ENCODE measurements at places on chromosomes 1 and 21.

DNA sequence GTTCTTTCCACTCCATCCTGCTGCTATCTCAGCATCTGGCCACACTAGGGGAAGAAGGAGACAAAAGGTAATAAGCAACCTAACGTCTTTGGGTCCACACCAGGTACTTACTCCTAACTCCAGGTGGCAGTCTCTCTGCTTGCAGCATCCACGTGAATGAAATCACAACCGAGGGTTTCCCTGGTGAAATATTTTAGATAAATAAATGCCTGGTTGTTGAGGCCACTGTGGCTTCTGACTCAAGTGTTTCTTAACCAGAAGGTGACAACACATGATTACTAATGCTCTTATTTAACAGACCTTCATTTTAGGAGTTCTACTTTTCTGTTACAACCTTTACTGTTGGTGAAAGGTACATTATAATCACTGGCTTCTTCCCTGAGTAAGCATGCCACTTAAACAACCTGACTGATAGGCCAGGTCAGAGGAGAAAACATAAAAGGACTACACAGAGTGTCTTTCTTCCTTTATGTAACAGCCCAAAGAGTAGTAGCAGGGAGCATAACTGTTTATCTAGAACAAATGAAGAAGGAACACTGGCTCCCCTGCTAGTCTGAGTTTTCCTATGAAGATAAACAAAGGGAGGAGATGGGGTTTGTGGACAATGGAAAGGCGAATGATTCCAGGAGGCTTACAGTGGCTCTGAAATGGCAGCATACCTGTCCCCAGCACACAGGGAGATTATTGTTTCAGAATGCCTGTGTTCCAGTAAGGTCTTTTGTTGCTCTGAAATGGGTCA lies 59.9 kb downstream of the SYT6 start:
- DNase-seq: no peak

DNA sequence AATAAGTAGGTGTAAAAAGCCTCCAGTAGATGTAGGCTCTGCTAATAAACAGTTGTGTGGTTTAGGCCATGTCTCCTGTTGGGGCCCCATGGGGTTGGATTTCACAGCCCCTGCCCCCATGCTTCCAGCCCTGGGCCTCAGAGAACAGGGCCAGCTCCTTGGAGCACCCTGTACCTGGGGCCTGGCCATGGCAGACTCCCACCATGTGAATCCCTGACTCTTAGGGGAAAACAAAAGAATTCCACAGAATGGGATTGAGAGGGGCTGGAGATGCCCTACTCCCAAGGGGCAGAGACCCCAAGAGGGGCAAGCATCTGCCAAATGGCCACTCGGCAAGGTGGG lies 11.5 kb downstream of the LRP8 start:
- no peak for DNase-seq

DNA sequence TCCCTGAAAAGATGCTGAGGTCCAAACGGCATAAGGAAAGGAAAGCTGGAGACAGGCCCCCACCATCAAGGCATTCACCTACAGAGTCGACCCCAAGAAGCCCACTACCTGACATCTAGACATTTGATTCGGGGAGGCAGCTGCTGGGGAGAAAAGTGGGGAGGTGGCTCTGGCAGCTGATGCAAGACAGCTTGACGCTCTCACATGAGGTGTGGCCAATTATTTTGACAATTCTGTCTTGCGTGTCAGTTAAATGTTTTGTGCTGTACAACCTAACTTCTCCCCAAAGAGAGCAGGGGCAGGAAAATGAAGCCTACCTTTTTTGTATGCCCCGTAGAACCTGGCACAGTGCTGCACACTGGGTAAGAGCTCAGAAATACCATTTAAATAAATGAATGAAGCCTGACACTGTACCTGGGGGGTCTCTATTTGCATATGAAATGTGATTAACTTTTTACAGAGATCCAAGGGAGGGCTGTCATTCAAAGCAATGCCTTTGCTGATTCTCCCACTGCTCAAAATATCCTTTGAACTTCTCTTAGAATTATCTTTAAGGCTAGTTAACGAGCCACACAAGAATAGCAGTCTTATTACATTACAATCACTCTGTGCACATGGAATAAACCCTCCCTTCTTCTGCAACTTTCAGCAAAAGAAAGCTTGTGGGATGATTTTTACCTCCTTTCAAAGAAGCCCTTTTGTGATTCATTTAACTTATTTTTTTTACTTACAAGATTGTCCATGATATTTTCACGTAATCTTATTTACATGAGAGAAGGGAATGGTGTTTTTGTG lies 163.2 kb downstream of the TNR start:
- DNase-seq: no peak

- no peak for DNase-seq
Observed at GRCh38 chr21:44647222-44647552, 973 bp downstream of the KRTAP10-11 start.

DNA sequence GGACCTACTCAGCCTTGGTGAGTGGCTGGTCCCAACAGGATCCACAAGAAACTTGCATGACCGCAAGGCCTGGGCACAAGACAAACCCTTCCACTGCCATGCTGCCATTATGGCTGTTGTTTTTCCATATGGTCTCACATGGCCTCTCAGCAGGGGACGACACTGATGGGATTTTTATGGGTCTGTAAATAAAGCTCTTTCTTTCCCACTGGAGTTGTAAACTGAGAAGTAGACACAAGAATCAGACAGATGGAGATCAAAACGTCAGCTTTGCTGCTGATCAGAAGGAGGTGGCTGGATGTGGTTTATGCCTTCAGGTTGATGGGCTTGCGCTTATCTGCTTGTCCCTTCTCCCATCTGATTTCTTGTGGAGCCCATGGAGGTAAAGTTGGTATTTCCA lies 138.1 kb upstream of the KCNJ6 start:
- no peak for DNase-seq

DNA sequence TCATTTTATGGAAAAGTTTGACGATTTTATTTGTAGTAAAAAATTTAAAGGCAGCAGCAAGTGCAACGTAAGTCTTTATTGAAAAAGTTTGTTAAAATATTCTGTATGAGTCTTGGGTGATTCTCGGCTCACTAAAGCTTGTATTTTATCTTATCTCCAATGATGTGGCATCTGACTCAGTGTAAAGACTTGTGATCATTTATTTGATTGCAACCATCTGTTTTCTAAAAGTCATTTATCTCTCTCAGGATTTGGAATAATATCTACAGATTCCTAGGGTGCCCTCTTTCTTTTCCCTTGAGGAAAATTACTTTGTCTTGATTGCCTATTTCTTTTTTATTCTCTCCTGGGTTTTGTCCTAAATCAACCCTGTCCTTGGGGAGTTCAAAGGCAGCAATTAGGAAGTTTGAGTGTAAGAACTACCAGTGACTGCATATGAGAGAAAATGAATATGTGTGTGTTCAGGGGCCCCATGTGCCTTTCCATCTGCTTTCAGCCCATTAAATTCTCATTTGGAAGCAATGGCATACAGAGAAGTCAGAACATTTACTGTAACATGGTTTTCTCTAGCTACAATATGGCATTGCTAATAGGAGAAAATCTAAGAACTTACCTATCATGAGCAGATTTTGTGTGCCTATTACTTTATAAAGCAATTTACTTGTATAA lies 575.0 kb upstream of the CHRM3 start:
- no peak for DNase-seq

Data from stimulated activated CD8-positive, alpha-beta memory T cell treated with anti-CD3 and anti-CD28 coated beads, Interleukin-2, amount 100 ng/mL, for 1 hour (primary cell).